Neural progenitor cell (in vitro differentiated cells): ENCODE measurements at places on chromosomes 6 and 20. TPM values are rescaled to one million over a fixed set of nuclear protein-coding genes. Genes with fewer than 3 reads are reported as not detected.
A peak's percentile ranks its signal among the peaks of the same experiment; 100 is the strongest.

GRCh38 chr6:8990075-8990474 lies 554.7 kb upstream of the SLC35B3 start:
- no peak for DNase-seq

DNA sequence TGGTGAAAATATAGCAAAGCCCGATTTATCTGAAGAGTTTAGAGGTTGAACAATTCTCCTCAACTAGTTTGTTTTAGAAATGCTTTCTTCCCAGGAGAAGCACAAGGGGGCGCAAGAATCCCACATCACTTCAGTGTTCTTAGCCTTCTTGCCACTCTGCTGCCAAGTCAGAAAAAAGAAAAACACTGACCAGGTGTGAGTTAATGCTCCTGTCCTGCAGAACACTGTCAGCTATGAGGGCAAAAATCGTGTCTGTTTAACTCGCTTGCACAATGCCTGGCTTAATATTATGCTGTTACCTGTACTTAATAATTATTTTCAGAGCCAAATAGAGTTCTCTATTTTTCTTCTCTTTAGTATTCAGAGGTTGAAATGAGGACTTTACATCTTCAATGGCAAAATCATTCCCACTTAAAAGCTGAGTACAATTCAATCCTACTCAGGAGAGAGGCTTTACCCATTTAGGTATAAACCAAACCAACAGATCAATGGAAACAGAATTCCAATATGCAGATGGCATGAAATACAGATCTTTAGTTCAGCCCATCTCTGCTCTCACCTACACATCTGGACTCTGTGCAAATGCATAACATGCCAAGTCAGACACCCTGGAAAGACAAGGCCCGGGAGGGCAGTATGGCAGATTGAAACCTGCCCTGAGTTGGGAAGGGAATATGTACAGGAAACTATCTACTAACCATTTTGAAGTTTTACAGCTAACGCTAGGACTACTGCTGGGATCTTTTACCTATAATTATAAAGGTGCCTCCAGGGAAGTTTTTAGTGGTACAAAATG lies 71.4 kb upstream of the TULP1 start:
- DNase-seq = peak; percentile 79

DNA sequence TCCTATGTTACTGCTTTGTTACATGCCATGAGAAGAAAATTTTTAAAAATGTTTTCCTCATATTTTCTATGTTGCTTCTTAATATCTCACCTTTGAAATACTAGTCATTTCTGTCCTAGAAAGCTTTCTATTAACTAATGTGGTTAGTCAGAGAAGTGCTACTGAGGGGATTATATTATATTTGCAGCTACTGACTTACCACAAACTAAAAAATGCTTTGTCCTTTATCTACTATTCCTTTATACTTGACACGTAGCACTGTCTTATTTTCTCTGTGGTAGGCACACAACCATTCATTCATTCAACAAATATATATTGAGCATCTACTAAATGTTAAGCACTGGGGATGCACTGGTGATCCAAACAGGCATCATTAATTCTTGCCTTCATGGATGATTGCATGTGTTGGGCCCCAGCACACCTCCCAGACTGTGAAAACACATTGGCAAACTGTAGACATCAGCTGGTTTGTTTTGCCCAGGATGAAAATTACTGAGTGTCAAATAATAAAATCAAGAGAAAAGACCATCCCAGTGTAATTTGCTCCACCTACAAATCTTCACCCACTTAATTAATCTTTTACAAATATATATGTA lies 10.7 kb upstream of the MLIP start:
- no peak for DNase-seq

The MYCT1 gene
- total RNA-seq = not detected in 2 replicates

The IMPG1 gene
- not detected in 2 replicates for total RNA-seq

The RBM24 gene
- total RNA-seq = 17.3 and 27.6 TPM in 2 replicates
